Kidney (tissue), 22 donors: ENCODE measurements at places on chromosomes 16 and 17.

DNA sequence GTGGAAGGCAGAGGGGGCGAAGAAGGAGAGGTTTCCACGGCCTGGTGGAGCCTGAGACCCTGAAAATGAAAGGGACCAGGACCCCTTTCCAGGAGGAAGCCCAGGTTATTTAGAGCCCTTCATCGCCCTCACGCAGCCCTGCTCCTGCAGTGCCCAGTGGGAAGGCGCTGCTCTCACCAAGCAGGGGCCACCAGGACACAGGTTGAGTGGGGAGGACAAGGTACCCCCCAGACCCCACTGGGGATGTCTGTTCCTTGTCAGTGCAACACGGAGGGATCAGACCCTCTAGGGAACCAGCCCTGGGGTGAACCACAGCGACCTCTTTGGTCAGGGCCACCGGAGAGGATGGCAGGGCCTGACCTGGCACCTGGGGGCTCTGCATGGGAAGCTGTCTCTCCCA lies 163.9 kb downstream of the C16orf95 start:
- DNase-seq, result no peak

- DNase-seq, result peak; percentile 53
Observed at GRCh38 chr16:65767125-65767524, 599.4 kb upstream of the CDH5 start.

- peak; percentile 54 for DNase-seq
Observed at GRCh38 chr16:17470182-17470907, 415 bp downstream of the XYLT1 start.

GRCh38 chr16:15650698-15651171 lies 690 bp downstream of the NDE1 start:
- peak; percentile 18 for DNase-seq

DNA sequence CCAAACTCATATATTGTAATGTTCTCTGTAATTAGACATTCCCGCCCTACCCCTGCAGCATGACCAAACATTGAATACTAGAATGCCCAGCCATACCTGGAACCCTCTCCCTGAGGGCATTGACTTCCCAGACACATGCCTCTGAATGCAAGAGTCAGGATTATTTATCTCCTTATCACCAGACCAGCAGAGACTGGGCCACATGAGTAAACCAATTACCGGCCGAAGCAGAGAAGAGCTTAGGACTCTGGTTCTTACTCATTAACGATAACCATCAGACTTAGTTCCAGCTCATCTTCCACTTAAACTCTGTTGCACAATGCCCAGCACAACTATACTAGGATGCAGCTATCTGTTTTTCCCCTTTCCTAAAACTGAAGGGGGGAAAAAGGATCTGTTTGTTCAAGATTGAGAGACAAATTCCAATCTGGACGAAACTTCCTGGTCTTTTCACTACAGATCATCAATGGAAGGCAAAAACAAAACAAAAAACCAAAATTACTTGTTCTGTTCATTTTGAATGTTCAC lies 88.2 kb upstream of the CORO6 start:
- DNase-seq, result peak; percentile 71

GRCh38 chr17:77881545-77881944 lies 77.0 kb upstream of the TNRC6C start:
- DNase-seq, result peak; percentile 61

DNA sequence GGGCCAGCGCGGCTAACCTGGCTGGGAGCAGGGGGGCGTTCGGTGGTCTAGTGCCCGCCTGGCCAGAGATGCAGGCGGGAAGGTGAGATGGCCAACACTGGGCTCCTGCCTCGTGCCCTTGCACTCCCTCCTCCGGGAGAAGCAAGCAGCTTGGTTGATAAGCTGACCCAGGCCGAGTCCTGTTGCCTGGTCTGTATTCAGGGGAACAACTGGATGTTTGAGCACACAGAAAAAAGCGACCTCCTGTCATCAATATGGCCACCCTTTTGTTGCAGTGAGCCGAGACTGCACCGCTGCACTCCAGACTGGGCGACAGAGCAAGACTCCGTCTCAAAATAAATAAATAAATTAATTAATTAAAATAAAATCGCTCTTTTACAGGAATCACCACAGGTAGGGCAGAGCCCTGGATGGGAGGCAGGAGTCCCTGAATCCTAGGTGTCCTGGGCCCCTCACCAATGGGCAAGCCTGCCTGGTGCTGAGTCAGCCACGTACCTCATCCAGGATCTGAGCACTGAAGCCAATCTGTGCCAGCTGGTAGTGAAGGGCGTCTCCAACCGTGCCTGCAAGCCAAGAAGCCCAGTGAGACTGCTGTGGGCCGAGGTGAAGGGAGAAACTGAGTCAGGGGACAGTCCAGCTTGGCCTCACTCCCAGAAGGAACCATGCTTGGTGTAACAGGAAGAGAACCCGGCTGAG lies 31.8 kb downstream of the HASPIN start:
- DNase-seq, result no peak

- peak; percentile 59 for DNase-seq
Observed at GRCh38 chr17:74935585-74936469, at the start of gene OTOP3. TSS of gene OTOP3 (plus strand) at chr17:74935898. CDS start at chr17:74935922, 24 bp downstream.

- DNase-seq, result no peak
Observed at GRCh38 chr17:7615265-7615747, 609 bp upstream of the FXR2 start.

DNA sequence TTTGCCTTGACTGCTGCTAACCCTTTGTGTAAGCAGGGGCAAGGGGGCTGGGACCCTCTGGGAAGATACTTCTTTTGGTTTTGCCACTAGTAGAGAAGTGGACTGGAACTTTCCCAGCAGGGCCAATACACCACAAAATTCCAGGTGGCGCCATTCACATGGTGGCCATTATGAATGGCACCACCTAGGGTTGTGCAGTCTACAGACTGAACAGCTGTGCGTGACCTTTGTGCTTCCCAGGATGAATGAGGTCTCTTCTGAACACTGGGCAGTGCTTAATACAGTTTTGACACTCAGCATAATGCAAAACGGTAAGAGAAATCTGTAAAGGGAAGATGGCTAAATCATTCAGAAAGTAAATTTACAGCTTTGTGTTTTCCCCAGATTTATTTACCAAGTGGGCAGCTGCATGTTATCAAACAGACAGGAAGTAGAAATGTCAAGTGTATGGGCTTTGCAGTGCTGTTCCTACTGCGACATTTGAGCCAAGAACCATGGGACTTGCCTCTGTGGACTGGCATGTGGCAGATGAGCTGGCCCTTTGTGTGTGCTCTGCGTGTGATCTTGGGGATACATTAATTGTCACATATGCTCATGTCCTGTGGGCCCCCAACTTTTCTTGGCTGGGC lies 9.2 kb downstream of the SYT17 start:
- peak; percentile 25 for DNase-seq

GRCh38 chr16:49504023-49504364 lies 130.4 kb downstream of the C16orf78 start:
- no peak for DNase-seq

GRCh38 chr17:8466873-8467272 lies 31.2 kb downstream of the NDEL1 start:
- DNase-seq, result no peak

GRCh38 chr16:73059779-73060615 lies 12.1 kb upstream of the ZFHX3 start:
- no peak for DNase-seq

- no peak for DNase-seq
Observed at GRCh38 chr17:54718286-54718685, 182.4 kb upstream of the TOM1L1 start.

DNA sequence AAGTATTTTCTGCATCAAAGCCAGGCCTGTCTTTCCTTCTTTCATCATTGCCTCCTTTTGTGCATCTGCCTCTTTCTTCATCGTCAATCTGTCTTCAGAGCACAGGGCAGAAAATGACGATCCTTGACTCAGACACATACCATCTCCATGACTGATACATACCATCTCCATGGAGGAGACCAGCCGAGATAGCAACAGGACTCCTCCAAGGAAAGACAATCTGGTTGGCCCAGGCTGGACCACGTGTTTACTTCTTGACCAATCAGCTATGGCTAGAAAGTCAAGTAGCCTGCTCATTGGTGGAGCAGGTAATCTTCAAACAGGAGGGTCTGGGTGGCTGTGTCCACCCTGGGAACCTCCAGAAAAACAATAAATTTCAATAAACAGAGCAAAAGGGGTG lies 164.6 kb downstream of the CPPED1 start:
- no peak for DNase-seq

DNA sequence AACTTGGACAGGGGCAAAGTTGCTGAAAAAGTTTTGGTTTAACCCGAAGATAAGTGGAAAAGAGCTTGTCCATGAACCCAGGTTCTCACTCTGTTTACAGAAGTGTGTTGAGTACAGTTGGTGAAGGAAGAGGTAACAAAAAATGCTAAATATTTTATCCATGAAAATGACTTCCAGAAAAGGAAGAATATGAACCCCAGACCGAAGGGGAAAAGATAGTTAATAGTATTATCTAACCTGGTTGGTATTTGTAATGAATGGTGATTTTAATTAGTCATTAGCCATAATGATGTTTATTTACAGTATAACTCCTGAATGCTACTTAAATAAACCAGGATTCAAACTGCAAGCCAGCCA lies 574 bp upstream of the TMEM106A start:
- DNase-seq, result no peak

GRCh38 chr17:74515941-74516340 lies 15.3 kb downstream of the CD300LB start:
- no peak for DNase-seq

DNA sequence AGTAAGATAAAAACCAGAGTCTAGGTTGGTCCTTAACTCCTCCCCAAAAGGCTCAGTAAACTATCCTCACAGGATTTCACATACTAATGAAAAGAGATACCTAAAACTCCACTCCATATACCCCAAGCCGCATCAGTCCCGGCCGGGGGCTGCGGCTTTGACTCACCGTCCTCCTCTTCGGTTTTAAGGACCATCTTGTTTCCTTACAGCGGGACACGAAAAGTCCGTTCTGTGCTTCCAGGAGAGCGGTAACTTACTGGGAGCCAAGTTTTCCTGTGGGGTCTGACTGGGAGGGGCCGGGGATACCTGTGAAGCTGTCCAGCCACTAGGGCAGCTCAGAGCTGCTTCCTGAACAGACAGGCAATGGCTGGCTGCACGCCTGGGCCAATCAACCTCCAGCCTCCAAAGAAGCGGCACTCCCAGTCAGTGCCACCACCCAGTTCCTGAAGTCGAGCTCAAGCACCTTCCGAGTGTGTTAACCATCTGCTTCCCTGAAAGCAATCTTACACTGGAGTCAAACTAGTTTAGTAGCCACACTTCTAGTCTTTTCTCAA lies 45.5 kb downstream of the CYTH1 start:
- DNase-seq, result peak; percentile 39

GRCh38 chr16:57993438-57993837 lies 7.0 kb downstream of the ZNF319 start:
- peak; percentile 66 for DNase-seq

- no peak for DNase-seq
Observed at GRCh38 chr16:12800817-12801216, 2.9 kb downstream of the CPPED1 start.

DNA sequence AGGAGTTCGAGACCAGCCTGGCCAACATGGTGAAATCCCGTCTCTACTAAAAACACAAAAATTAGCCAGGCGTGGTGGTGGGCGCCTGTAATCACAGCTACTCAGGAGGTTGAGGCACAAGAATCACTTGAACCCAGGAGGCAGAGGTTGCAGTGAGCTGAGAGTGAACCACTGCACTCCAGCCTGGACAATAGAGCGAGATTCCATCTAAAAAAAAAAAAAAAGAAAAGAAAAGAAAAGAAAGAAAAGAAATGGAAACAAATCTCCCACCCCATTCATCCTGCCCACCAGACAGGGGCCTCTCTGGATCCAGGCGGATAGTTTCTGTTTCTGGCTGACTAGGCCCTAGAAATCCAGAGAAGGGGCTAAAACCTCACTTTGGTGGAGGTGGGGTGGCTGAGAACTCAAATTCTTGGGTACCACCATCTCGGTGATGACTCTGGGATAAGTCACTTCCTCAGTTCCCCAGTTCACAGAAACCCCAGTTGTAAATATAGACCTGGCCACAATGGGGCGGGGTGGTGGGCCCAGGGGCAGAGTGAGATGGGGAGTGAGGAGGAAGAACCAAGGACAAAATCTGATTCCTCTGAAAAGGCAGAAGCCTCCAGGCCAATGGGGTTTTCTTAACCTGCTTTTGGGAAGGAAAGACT lies 22.2 kb downstream of the SOCS1 start:
- DNase-seq, result no peak

DNA sequence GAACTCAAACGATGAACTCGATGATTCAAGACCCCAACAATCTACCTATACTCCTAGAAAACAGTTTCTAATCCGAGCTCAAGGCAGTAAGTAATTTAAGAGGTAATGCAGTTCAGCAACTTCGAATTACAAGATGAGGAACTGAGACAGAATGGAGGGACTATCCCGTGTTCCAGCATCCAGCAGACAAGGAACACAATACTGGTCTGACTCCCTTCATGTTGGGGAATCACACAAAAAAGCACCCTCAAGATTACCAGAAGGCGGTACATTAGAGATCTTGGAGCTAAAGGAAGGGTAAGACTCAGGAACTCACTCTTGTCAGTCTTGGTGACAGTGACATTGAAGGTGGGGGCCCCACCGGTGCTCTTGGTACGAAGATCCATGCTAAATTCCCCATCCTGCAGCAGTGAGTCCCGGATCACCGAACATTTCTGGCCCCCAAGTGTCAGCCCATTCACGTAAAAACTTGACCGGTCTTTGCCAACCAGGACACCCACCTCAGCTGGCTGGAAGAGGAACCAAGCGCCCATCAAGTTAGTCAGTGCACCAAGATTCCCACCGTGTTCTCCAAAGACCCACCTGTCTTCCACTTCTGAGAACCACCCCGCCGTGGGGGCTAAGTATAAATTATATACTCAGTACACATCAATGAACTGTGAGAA lies 1.9 kb downstream of the PFN1 start:
- no peak for DNase-seq

- DNase-seq, result no peak
Observed at GRCh38 chr17:6422654-6423241, 12.2 kb downstream of the AIPL1 start.

DNA sequence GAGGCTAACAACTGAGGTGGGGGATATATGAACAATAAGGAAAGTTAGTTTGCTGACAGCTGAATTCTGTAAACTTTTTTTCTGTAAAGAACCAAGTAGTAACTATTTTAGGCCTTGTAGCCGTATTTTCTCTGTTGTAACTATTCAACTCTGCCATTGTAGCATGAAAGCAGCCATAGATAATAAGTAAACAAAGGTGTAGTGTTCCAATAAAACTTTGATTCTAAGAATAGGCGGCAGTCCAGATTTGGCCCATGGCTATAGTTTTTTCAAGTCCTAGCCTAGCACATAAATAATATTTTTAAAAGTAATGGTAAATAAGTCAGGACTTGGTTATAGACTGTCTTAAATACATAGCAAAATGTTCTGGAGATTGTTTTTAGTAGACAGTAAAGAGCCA lies 142.0 kb downstream of the STXBP4 start:
- DNase-seq, result no peak

GRCh38 chr17:67063141-67063540 lies 18.8 kb downstream of the CACNG1 start:
- no peak for DNase-seq

DNA sequence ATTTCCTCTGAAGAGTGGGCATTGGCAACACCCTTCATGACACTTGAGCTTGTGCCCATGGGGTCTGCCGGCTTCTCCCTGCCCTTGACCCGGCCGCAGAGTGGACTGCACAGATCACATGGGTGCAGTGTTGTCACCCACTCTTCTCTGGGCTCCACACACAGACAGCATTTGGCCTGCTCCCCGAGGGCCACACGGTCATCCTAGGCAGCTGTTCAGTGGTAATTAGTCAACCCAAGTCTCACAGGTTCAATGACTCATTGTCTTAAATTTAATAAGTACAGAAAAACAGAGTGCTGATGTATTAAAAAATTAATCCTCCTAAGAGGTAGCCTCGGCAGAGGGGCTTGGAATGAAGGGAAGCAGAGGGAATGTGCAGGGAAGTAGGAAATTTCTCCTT lies 204.8 kb downstream of the MSI2 start:
- DNase-seq, result no peak
